ENCODE measurements at places on chromosomes 7 and 10. TPM values are rescaled to one million over a fixed set of nuclear protein-coding genes. Genes with fewer than 3 reads are reported as not detected.

AOAH gene
- total RNA-seq: 7.1 TPM

CFAP58 gene
- total RNA-seq: 0.69 TPM

DNA sequence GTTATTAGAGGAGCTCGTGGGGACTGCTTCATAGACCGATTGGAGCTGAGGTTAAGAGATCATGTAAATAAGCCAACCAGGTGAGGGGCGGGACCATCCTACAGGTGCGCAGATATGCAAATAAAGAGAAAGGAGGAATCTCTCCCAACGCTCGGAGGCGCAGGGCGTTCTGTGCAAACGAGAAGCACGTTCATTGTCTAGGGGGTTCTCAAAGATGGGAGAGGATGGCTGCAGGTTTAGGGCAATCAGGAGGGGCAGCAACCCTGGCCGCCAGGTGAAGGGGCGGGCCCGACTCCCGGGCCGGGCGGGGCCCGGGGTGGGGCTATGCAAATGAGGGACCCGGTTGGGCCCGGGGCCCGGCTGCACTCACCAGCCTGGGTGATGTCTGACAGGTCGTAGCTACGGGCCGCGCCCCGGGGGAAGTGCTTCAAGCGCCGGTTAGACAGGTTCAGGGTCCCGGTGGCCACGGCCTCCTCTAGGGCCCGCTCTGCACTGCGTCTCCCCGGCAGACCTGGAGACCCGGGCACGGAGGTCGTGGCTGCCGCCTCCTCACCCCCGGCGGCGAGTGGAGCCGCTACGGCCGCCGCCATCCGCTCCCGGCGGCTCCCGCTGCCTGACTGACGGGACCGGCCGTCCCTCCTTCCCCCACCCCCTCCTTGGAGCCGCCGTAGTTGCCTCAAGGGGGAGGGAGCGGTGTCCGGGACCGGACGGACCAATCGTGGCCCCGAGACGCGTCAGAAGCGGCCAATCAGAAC, at the start of gene LRCH4:
Gene LRCH4, minus strand, starts transcription at position 619 of the 755 bp plus-strand sequence. Its CDS starts 29 bp downstream, at position 590.
- no peak for DNase-seq

DNA sequence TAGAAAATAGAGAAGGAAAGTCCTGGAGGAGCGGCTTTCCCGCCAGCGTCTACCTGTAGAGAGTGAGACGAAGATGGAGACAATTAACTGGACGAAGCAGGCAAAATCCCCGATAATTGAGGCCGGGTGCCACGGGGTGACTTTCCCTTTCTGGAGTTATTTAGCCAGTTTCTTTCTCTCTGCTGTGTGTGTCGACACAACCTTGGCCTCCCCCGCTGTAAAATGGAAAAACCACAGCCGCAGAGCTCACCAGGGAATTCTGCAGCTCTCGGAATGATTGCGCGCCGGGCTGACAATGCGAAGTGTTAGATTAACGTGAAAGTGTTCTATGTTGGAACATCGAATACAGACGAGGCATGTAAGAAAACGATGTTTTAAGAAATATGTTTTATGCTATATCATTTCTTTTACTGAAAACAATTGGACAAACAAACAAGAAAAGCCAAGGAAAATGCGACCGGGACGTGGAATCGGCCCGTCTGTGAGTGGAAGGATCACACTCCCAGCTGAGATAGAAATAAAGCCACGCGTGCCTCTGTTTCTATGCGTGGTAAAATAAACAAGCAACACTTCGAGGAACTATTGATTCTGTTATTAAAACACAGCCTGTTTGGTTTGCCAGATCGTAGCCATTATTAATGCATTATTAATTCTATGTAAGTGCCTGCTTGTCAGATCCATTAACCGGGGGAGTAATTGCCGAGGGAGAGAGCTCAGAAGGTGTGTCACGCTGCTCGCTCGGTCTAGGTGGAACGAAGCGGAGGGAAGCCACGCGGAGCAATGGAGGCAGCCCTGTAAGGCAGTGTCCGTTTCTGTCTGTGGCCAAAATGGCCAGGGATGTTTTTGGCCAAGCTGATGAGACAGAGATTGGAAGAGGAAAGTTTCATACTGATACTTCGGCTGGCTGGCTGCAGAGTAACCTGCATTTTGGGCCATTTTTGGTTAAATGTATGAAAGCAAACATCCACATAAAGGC, 129.4 kb downstream of the DNAJB6 start:
- no peak for DNase-seq

- DNase-seq: no peak
Measured at GRCh38 chr7:2750004-2750407, 62.0 kb downstream of the AMZ1 start.

Measured in urinary bladder (tissue), 4 donors.